ENCODE measurements at places on chromosomes 7 and 10.

DNA sequence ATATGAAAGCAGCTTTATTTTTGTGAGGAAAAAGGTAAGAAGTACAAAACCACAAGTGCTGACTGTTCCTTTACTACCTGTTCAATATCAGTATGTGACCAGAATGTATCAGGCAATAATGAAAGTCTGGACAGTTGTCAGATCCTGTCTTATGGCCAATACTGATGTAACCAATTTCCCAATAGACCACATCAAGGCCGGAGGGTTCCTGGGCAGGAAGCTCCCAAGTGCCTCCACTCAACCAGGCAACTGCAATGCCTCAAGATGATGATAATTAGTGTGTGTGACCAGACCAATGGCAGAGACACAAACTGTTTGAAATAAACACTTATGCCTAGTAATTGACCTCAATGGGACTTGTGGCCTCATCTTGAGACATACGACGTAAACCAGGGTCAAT, 149.4 kb upstream of the ASAH2 start:
- DNase-seq: no peak

- DNase-seq: no peak
These were observed 190.2 kb upstream of the HGF start for GRCh38 chr7:81960026-81960425.

GRCh38 chr7:19143881-19144574, 1.2 kb downstream of the FERD3L start:
- DNase-seq: no peak

DNA sequence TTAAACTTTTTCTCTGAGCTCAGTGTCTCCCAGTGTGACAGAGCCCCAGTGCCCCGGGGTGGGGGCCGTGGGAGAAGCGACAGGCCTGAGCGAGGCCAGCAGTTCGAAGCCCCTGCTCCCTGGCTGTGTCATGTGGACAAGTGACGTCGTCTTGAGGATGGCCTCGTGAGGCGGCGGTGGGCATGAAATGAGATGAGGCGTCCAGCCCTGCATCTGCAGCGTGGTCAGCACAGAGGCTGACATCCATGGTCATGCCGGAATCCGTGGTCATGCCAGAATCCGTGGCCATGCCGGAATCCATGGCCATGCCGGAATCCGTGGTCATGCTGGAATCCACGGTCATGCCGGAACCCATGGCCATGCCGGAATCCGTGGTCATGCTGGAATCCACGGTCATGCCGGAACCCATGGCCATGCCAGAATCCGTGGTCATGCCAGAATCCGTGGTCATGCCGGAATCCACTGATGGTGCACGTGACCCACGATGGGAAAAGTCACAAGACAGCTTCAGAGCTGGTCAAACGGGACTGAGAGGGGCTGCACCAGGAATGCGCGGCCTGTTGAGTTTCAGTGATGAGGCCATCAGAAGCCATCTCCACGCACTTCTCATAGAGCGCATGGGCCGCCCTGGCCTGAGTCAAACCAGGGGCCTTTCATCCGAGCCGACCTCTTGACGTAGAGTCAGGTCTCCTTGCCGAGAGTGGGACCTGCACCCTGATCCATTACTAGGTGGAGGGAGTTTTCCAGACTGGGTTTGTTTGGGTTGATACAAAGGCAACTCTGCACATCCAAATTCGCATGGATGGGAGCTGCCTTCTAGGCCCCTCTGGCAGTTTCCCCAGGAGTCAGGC, 342.5 kb downstream of the PTPRN2 start:
- DNase-seq: no peak

GRCh38 chr10:6446711-6447110, 133.4 kb downstream of the PRKCQ start:
- no peak for DNase-seq

GRCh38 chr10:63646491-63646890, 125.3 kb downstream of the REEP3 start:
- DNase-seq: no peak

Data from SK-N-MC (cell line).